Tibial artery (tissue), 4 donors: ENCODE measurements at places on chromosomes 6 and 20.

DNA sequence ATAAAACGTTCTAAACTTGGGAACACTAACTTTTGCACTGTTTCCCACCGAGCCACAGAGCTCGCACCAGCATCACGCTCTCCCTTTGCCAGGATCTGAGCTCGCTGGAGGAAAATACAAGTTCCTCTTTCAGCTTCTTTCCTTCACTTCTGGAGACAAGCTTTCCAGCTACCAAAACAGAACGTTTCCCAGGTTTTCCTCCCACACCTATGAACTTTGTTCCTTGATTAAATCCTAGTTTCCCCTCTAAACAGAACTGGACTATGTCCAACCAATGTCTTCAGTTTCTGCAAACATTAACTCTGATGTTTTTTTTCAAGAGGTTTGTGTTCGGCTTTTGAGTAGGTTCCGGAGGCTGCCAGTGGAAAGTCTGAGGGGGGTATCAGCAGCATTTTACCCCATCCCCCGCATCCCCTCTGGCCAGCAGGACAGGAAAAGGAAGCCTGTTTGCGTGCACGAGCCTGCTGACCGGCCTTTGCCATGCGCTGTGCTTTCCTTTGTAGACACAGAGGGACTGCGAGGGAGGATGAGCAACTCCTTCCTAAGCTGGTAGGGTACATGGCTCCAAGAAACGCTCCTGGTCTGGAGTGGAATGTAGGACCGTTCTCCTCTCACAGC, 135.5 kb downstream of the LY86 start:
- DNase-seq: no peak

DNA sequence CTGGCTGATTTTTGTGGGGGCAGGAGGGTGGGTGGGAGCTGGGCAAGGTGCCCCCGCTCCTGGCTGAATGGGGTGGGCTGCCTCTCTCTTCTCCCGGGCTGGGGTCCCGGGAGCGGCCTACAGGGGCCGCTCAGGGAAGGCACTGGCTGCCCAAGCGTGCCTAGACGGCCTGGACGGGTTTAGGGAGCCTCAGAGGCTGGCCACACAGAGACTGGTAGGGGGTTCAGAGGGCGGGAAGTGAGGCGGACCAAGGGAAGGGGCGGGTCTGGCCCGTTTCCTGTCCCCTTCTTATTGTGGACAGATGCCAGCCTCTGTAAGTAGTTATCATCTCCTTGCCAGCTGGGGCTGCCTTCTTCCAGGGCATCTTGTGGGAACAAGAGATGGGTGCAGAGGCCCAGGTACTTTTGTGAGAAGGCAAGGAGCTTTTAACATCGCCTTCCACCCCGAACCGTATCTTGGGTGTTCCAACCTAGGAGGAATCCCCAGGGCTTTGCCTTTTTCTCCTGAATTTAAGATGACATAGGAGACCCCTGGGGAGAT, 437 bp downstream of the CD40 start:
- DNase-seq: peak; percentile 72

- no peak for DNase-seq
Observed at GRCh38 chr6:21420926-21421325, 172.6 kb upstream of the SOX4 start.

DNA sequence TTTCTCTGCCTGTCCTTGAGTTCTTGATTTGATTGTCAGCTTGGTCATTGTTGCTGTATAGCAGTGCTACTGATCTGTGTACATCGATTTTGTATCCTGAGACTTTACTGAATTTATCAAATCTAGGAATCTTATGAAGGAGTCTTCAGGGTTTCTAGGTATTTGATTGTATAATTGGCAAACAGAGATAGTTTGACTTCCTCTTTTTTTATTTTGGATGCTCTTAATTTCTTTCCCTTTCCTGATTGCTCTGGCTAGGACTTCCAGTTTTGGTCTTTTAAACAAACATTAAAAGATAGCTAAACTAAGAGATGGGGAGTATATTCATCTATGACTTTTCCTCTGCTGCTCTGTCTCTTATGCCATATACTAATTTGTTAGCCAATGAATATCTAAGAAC, 62.4 kb downstream of the NCOA7 start:
- DNase-seq: no peak

- DNase-seq: no peak
Observed at GRCh38 chr6:163151212-163151611, 263.3 kb upstream of the QKI start.

- no peak for DNase-seq
Observed at GRCh38 chr6:13461805-13462204, 25.6 kb downstream of the GFOD1 start.

DNA sequence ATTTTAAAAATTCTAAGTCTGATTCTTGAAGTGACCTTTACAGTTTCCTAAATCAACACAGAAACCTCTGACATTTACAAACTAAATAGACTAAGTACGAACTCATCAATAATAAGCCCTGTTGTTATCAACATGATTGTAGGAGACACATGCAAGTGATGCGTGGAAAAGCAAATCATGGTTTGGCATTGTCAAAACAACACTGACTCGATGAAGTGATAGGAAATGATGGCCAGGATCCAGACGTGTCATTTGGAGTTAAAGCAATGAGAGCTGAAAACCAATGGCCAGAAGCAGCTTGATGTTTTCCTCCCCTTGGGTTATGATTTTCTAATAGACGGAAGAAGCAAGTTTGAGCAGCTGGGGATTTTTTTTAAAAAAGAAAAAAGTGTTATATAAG, 117.4 kb upstream of the FAM184A start:
- DNase-seq: no peak

DNA sequence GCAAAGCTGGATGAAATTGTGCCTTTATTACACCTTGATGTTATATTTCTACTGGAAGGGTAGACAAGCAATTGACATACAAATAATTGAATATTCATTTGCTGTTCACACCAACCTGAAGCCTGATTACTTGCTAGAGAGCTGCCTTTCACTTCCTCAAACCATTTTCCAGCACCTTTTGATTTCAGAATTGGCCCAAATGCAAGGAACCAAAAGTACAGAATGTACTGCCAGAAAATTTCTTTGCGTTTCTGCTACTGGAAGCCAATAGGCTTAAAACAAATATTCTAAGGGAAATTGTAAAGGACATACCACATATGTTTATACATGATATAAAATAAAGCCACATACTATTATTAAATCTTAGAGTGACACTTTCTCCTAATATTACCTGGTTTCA, 94.5 kb downstream of the RFPL4B start:
- DNase-seq: no peak

DNA sequence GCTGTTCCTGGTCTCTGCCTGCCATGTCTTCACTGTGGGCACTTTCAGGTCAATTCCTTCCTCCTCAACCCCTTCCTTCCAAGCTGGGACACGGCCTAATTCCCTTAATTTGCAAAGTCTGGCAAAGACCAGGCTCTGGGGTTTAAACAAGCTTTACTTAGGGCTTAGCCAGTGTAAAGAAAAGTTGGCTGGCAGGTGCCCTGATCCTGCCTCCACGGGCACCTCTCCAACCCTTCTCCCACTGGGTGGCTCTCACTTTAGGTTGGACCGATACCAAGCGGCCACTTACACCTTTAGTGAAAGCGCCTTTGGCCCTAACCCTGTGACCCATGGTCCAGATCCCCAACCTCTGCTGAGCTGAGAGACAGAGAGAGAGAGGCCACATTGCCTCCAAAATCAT, 13.7 kb upstream of the MLN start:
- no peak for DNase-seq

DNA sequence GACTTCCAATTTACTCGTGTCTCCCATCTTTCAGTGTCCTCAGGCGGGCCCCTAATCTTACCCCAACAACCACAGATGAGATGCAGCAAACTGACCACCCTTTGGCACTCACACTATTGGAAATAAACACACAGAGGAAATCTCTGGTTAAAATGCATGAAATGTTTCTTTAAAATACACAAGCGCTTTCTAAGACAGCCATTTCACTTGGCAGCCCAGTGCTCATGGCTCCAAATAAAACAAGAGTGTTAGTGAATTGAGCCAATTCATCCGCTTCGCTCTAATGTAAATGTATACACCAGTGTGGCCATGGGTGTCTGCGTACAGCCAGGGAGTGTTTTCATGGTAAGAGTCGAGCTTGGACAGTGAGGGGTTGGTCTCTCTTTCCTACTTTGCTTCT, 282.9 kb downstream of the CLIC5 start:
- no peak for DNase-seq

GRCh38 chr6:44226368-44227147, 3.2 kb downstream of the SLC29A1 start:
- no peak for DNase-seq

DNA sequence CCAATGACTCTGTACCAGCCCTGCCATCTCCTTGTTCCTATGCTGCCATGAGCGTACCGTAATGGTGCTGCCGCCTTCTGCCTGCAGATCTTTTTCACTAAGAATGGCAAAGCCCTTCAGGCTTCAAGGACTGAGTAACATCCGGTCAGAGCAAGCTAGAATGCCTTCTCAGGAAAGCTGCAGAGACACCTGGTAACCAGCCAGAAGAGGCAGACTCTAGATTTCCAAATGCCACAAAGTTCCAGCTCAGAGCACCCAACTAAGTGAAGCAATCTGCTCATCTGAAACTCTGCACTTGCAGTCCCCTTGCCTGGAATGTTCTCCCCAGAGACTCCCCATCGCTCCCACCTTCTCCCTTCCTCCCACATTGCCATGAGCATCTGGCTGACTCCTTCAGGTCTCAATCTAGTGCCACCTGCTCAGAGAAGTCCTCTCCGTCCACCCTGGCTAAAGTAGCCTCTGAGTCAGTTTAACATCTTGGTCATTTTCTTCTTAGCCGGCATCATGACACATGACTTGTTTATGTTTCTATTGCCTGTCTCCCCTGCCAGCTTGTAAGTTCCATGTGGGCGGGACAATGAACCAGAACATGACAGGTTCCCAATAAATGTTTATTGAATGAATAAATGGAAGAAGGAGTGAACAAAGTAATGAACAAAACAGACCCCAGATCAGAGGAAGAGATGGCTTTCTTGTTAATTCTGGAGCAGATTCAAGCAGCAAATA, 6.9 kb upstream of the OCSTAMP start:
- DNase-seq: no peak

DNA sequence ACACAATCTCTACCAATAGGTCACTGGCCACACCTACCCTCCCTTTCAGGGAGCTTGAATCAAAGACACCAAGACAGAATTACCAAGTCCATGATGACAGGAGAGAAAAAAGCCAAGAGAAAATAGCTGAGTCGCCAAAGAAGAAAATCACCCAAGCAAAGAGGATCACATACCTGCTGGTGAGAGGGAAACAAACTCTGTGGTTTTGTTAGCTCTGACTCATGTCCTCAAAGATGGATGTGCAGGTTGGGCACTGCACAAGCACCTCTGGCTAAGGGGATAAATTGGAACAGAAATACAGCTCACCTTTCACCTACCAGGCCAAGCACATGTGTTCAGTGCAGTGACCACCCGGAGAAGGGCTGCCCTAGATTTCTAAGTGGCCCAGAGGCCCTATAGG, 114.8 kb downstream of the TFAP2A start:
- DNase-seq: no peak

GRCh38 chr20:15411781-15412180, 1074.4 kb upstream of the FLRT3 start:
- no peak for DNase-seq

- DNase-seq: no peak
Observed at GRCh38 chr6:105178110-105178509, 1.7 kb downstream of the POPDC3 start.

GRCh38 chr6:49541210-49541724, 9.2 kb upstream of the C6orf141 start:
- no peak for DNase-seq

- no peak for DNase-seq
Observed at GRCh38 chr6:43728586-43728985, 41.0 kb upstream of the MRPS18A start.

- no peak for DNase-seq
Observed at GRCh38 chr20:53530440-53530839, 63.2 kb downstream of the ZNF217 start.

DNA sequence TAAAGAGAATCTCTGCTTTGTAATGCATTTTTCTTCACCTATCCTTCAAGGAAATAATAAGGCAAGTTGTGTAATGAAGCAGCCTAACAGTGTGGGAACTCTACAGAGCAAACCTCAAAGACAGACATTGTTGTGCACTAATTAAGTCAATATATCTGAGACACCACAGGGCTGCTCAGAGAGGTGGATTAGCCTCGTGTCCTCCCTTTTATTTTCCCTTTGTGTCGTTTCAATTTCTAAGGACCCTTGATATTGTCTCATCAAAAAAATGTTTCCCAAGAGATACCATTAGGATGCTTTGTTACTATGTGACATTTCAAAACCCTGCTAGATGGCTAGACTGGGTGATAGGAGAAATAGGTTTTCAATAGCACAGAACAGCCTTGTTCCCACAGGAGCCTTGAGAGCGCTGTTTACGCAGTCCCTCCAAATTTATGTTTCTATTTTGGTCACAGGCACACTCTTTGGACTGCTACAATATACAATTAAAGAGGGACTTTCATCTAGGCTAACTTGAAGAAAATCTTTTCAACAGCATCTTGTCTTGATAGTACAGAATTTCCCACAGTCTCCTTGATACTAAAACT, 23.1 kb downstream of the UBE3D start:
- DNase-seq: no peak

DNA sequence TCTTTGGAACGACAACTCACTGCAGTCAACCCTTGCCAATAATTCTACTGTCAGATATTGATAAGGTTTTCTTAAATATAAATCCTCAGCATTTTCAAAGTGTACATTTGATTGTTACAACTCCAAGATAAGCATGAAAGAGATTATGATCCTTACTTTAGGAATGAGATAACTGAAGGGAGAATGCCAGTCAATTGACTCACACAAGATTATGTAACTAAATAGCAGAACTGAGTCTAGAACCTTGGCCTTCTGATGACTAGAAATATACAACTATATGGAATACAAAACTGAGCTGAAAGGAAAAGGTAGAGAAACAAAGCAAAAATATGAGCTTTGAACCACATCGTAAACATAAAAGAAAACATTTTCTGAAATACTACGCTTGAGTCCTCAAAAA, 26.9 kb upstream of the STXBP5 start:
- no peak for DNase-seq

- no peak for DNase-seq
Observed at GRCh38 chr6:74182992-74183391, 487.0 kb downstream of the CD109 start.

- DNase-seq: no peak
Observed at GRCh38 chr20:23046431-23046830, 3.0 kb downstream of the THBD start.

- DNase-seq: peak; percentile 58
Observed at GRCh38 chr6:4351520-4352321, 216.3 kb upstream of the ECI2 start.

GRCh38 chr6:105646391-105646867, 243.5 kb upstream of the PREP start:
- no peak for DNase-seq

GRCh38 chr20:51183451-51183850, 160.5 kb upstream of the KCNG1 start:
- no peak for DNase-seq

DNA sequence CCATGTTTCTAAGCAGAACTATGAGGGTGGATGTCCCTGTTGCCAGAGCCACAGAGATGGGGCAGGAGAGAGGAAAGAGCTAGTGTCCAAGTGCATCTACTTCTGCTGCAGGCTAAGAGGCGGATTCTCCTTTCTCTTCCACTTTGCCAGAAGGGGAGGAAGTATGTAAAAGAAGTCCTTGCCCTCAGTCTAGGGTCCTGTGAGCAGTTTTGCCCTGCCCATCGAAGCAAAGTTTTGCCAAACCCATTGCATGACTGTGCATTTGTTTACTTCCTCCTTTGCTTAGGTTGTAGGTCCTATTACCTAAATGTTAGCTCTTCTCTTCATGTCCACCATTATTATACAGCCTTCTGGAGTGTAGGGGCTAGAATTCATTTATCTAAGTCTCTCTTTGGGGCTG, 106.2 kb upstream of the ARMC2 start:
- DNase-seq: no peak
